ENCODE measurements at places on chromosomes 2 and 18. TPM values are rescaled to one million over a fixed set of nuclear protein-coding genes. Genes with fewer than 3 reads are reported as not detected.
A peak's percentile ranks its signal among the peaks of the same experiment; 100 is the strongest.

DNA sequence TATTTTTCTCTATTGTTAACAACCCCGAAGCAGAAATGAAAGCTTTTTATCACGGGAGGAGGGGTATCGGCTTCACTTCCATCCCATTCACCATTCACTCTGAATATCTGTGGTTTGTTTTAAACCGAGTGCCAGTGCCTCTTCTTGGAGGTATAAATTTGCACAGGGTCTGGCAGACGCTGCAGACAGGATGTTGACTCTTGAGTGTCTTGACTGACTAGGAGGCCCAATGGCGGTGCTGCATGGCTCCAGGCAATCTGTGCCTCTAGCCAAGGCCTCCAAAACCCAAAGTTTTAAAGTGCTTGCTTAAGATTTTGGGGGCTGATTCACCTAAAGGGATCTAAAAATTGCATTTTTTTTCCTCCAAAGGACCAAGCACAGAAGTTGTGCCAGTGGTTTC is 183.8 kb downstream of the LTBP1 start:
- no peak for DNase-seq

- DNase-seq: no peak
Observed at GRCh38 chr2:217231724-217232123, 371.9 kb upstream of the TNP1 start.

The OSBPL6 gene
- 0.03 TPM for total RNA-seq

DNA sequence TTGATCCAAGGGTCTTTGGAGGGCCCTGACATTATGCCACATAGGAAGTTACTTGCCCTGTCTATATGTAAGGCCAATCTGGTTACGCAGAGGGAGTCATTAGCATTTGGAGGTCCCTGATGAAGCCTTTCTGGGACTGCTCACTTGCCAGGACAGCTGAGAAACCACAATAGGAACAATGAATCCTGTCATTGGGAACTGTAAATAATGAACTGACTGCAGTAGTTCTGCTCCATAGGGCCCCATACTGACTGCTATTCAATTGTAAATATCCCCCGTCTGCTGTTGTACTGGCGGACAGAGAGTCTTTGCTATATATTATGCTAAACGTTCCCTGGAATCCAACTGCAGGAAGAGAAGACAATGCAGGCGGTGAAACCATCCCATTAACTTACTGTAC is 149.4 kb upstream of the DCC start:
- DNase-seq: no peak

GRCh38 chr2:218644721-218645120 is 14.7 kb downstream of the ZNF142 start:
- no peak for DNase-seq

The LCT gene
- total RNA-seq: not detected

- peak; percentile 54 for DNase-seq
Observed at GRCh38 chr2:231104115-231104713, 20.6 kb downstream of the HTR2B start.

The EMILIN1 gene
- 170 TPM for total RNA-seq

The CYB5A gene
- total RNA-seq: 237 TPM

- DNase-seq: peak; percentile 58
Observed at GRCh38 chr2:30265052-30266015, 34.0 kb downstream of the LBH start.

DNA sequence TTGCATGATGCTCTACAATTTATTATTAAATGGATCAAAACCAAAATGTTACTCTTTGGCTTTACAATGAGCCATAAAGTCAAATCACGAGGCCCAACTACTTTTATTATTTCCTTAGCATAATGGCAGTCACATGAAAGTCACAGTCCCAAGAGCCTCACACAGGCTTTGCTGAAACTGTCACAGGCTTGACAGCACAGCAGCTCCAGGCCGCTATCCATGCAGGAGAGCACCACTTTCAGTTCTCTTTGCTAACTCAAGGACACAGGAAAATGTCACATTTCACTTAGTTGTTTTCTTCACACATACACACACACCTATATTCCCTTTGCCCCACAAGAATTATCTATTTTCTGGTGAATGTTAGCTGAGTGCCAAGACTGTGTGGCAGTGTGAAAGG is 11.1 kb upstream of the MSGN1 start:
- no peak for DNase-seq

DNA sequence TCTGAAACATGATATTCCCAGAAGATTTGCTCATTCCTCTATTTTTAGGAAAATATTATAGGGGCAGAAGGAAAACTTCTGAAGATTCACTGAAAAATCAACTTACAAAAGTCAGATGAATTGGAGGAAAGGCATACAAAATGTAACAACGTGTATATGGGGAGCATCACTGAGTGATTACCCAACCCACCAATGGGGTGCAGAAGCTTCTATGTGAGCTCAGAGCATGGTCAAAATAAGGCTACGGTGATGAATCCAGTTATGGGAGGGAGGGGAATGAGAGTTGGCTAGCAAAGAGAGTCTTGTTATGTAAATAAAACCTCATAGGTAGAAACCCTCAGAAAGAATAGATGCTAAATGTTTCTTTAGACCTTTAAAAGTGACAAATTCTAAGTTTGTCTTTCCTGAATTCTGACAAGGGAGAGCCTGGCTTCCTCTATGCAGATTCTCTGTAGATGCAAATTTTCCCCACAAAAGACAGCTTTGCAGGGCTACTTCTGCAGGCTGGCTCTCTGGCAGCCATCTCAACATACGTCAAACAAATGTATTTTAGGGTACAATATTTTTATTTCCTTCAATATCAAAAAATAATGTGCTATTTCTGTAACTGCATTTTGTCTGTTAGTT is 171.4 kb upstream of the NDUFV2 start:
- no peak for DNase-seq

Measured in SJSA1 (cell line).